ENCODE measurements at places on chromosomes 5 and 9. TPM values are rescaled to one million over a fixed set of nuclear protein-coding genes. Genes with fewer than 3 reads are reported as not detected.

MRNIP gene
- total RNA-seq, result 60.2 TPM

SNX2 gene
- 47.0 TPM for total RNA-seq

DNA sequence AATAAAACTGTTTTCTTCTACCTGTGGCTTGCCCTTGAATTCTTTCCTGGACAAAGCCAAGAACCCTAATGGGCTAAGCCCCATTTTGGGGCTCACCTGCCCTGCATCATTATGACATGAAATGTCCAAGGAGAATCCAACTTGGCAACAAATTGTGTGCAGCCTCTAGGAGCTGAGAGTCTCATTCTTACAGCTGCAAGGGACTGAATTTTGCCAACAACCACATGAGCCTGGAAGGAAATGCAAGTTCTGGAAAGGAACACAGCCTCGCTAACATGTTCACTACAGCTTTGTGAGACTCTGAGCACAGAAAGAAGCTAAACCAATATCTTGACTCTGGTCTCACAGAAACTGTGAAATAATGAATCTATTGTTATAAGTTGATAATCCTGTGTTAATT is 94.8 kb upstream of the CDH12 start:
- H3K4me1 ChIP-seq, result no peaks in the 10 kb centered on the region
- H3K27ac ChIP-seq, result no peak overlapping the region
- no peaks in the 10 kb centered on the region for H3K27me3 ChIP-seq
- no peak overlapping the region for H3K4me3 ChIP-seq
- H3K36me3 ChIP-seq, result no peaks in the 10 kb centered on the region

GRCh38 chr9:26262421-26263107 is 584.3 kb upstream of the TUSC1 start:
- DNase-seq, result no peak
- no peak overlapping the region for H3K4me3 ChIP-seq
- no peaks in the 10 kb centered on the region for H3K27me3 ChIP-seq
- H3K36me3 ChIP-seq, result no peaks in the 10 kb centered on the region
- H3K27ac ChIP-seq, result no peak overlapping the region
- H3K4me1 ChIP-seq, result no peaks in the 10 kb centered on the region

GRCh38 chr9:134285215-134285845 is 40.9 kb upstream of the RXRA start:
- H3K36me3 ChIP-seq, result no peaks in the 10 kb centered on the region
- H3K4me1 ChIP-seq, result peaks cover 3% of the 10 kb centered on the region
- H3K27ac ChIP-seq, result no peak overlapping the region
- no peak for DNase-seq

DNAH5 gene
- total RNA-seq, result 0.20 TPM

- H3K4me1 ChIP-seq, result no peaks in the 10 kb centered on the region
- H3K27me3 ChIP-seq, result peaks cover 1% of the 10 kb centered on the region
- no peak overlapping the region for H3K4me3 ChIP-seq
- no peaks in the 10 kb centered on the region for H3K36me3 ChIP-seq
Measured at GRCh38 chr5:50547303-50547702, 106.2 kb upstream of the EMB start.

- no peaks in the 10 kb centered on the region for H3K36me3 ChIP-seq
- DNase-seq, result no peak
- H3K4me3 ChIP-seq, result no peak overlapping the region
- no peak overlapping the region for H3K27ac ChIP-seq
Measured at GRCh38 chr5:33074548-33074947, 363.4 kb downstream of the NPR3 start.

- no peaks in the 10 kb centered on the region for H3K4me1 ChIP-seq
- H3K4me3 ChIP-seq, result no peak overlapping the region
- no peak for DNase-seq
Measured at GRCh38 chr5:123367739-123368138, 55.5 kb downstream of the CEP120 start.
